Left forelimb (tissue), 1 donor: ENCODE measurements at places on chromosomes 2 and 18.

DNA sequence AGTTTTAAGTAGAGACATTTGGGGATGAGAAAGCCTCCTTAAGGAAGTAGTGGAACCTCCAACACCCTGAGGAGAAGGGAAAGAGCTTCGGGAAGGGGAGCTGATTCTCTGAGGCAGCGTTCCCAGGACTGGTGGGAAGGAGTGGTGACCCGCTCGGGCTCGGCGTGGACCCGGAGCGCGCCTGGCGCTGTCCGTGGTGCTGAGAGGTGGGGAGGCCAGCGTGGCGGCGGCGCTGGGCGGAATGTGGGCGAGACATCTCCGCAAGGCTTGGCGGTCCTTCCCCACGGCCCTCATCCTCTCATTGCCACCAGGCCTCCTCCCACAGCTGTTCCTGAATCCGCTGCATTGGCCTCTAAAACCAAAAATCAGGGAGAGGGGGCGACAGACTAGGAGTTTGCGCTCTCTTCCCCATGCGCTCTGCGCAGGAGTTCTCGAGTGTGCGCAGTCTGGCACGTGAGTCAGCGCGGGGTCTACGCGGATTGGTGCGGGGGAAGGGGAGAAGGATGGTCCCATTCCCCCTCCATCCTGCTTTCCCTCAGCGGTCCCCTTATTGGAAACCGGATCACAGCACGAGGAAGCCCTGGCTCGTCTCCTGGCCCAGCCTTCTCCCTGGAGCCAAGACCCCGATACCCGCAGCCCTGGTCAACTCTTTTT, 857 bp downstream of the RESP18 start:
- peak; percentile 77 for DNase-seq

DNA sequence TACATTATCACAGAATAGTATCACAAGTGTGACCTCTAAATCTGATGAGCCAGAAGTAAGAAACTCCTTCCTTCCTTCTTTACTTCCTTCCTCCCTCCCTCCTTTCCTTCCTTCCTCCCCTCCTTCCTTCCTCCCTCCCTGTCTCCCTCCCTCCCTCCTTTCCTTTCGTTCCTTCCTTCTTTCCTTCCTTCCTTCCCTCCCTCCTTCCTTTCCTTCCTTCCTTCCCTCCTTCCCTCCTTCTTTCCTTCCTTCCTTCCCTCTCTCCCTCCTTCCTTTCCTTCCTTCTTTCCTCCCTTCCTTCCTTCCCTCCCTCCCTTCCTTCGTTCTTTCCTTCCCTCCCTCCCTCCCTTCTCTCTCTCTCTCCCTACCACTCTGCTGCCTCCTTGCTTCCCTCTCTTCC, 359.2 kb downstream of the OSR1 start:
- DNase-seq = no peak

- no peak for DNase-seq
These were observed 24.5 kb upstream of the HPCAL1 start for GRCh38 chr2:10278029-10278762.

GRCh38 chr2:215430528-215431187, 5.2 kb downstream of the FN1 start:
- DNase-seq = no peak

- no peak for DNase-seq
These were observed 191.7 kb upstream of the NDUFV2 start for GRCh38 chr18:8910843-8911242.

DNA sequence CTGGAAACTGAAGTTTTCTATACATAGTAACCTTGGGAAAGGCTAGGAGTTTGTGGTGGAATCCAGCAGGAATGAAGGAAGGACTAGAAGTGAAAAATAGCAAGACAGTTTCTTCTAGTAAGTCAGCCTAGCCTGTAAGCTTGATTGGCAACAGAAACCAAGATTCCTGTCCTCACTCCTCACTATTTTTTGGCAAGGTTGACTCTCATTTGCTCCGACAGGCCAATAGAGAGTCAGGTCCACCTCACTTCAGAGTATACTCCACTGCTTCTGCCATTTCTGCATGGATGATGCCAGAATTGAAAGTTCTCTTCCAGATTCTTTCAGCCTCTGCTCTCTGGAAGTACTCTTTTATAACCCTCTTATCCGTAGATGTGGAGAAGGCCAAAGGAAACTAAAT, 352.4 kb downstream of the ZNF516 start:
- no peak for DNase-seq

GRCh38 chr2:229133155-229133772, 137.8 kb downstream of the PID1 start:
- DNase-seq = no peak

DNA sequence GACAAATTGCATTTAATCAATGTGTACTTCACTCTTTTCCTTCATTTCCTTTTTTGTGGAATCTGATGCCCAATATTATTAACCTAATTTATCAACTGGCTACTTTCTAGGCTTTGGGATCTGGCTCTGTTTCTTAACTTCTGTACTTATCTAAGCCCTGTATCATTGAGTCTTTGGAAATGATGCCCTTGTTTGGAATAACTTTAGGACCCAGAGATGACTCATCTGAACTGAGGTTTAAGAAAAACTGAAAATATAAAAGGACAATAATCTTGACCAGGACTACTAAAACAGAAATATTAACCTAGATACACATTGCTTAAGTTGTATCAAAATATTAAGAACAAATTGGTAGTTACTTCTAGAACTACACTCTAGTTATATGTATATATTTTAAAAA, 600.8 kb downstream of the CPS1 start:
- DNase-seq = no peak
